ENCODE measurements at places on chromosomes 2 and 18.

GRCh38 chr2:1650085-1650872 is 94.0 kb downstream of the PXDN start:
- no peak overlapping the region for H3K4me3 ChIP-seq
- H3K27me3 ChIP-seq: no peaks in the 10 kb centered on the region
- no peak for DNase-seq
- peaks cover 3% of the 10 kb centered on the region for H3K36me3 ChIP-seq
- no peak overlapping the region for H3K27ac ChIP-seq
- no peaks in the 10 kb centered on the region for H3K4me1 ChIP-seq

GRCh38 chr2:70304498-70304897 is 2.6 kb upstream of the FAM136A start:
- no peak for DNase-seq
- H3K4me1 ChIP-seq: no peaks in the 10 kb centered on the region
- no peak overlapping the region for H3K4me3 ChIP-seq
- H3K36me3 ChIP-seq: no peaks in the 10 kb centered on the region

- H3K4me1 ChIP-seq: peaks cover 5% of the 10 kb centered on the region
- no peak overlapping the region for H3K4me3 ChIP-seq
- H3K27ac ChIP-seq: no peak overlapping the region
Observed at GRCh38 chr18:32258148-32258547, 68.3 kb downstream of the MEP1B start.

DNA sequence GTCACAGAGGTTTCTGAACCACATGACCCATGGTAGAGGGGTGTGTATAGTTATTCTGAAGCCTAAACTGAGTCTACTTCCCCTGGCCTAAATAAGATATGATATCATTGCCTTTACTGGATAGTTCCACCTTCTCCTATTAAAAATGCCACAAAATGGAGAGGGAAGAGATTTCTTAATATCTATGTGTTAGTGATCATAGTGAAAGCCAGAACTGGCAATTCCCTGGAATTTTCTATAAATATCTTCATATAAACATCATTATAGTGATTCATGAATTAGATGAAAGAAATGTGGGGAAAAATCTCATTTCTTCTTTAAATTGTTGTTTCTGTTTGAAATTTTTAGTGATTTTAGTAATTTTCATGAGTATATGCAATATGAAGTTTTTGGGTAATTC is 45.8 kb downstream of the TSHZ1 start:
- H3K27me3 ChIP-seq: no peaks in the 10 kb centered on the region
- peaks cover 7% of the 10 kb centered on the region for H3K4me1 ChIP-seq
- no peaks in the 10 kb centered on the region for H3K36me3 ChIP-seq

- H3K27me3 ChIP-seq: no peaks in the 10 kb centered on the region
- H3K4me1 ChIP-seq: no peaks in the 10 kb centered on the region
- DNase-seq: no peak
- H3K4me3 ChIP-seq: no peak overlapping the region
Observed at GRCh38 chr2:68379184-68379708, 14.2 kb downstream of the PLEK start.

- no peak for DNase-seq
- H3K4me3 ChIP-seq: no peak overlapping the region
- H3K27me3 ChIP-seq: no peaks in the 10 kb centered on the region
Observed at GRCh38 chr2:139704606-139705005, 924.4 kb upstream of the NXPH2 start.

DNA sequence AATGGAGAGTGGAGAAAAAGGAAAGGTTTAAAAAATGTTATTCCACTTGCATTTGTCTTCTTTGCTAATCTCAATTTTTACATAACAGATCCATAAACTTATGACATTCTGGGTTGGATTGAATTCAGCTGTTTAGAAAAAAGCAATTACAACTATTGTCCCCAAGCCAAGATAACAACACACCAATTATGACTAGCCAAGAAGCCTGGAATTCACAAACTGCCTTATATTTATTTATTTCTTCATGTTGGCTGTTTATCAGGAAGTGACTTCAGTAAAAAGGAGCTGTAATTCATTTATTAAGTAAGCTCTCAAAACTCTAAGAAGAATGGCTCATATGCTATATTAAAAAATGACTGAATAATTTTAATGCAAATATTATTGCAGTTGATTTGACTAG is 137.4 kb downstream of the CALCRL start:
- H3K4me3 ChIP-seq: no peak overlapping the region
- no peak for DNase-seq
- H3K27me3 ChIP-seq: no peaks in the 10 kb centered on the region
- H3K4me1 ChIP-seq: no peaks in the 10 kb centered on the region
- no peaks in the 10 kb centered on the region for H3K36me3 ChIP-seq
- H3K27ac ChIP-seq: no peak overlapping the region

- DNase-seq: peak; percentile 75
- peaks cover 4% of the 10 kb centered on the region for H3K4me1 ChIP-seq
- no peak overlapping the region for H3K27ac ChIP-seq
- H3K27me3 ChIP-seq: no peaks in the 10 kb centered on the region
- no peaks in the 10 kb centered on the region for H3K36me3 ChIP-seq
Observed at GRCh38 chr2:233404222-233404621, 49.9 kb downstream of the DGKD start.

- H3K27me3 ChIP-seq: no peaks in the 10 kb centered on the region
- H3K36me3 ChIP-seq: peaks cover 33% of the 10 kb centered on the region
- no peak overlapping the region for H3K27ac ChIP-seq
- no peak overlapping the region for H3K4me3 ChIP-seq
- DNase-seq: no peak
Observed at GRCh38 chr18:76857476-76857875, 35.1 kb downstream of the ZNF236 start.

DNA sequence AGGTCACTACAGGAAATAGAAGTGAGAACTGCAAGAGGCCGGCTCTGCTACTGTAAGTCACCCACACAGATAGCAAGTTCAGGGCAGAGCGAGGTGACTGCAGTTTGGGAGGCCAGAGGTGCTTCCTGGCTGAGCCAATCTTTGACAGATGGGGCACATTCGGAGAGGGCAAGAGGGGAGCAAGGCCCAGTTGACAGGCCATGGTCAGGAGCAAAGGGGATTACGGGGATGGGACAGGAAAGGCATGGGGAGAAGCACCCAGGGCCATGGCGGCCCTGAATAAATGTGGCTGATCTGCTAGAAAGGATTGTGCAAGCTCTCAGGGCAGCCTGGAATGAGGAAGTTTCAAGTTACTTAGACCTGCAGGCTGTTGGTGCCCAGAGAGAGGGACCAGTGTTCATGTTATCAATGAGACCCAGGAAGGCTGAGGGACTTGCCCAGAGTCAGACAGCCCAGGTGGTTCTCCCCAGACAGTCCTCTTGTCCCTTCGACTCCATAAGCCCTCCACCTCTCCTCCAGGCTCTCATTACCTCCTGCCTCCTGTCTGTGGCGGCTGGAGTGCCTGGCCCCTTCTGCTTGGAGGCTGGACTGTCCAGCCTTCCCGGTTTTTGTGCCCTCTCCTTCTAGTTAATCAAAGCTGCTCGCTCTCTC is 123.3 kb downstream of the CTIF start:
- DNase-seq: peak; percentile 50
- no peaks in the 10 kb centered on the region for H3K4me1 ChIP-seq
- no peaks in the 10 kb centered on the region for H3K27me3 ChIP-seq

GRCh38 chr2:73489053-73489452 is 103.4 kb downstream of the ALMS1 start:
- H3K4me1 ChIP-seq: no peaks in the 10 kb centered on the region
- no peaks in the 10 kb centered on the region for H3K27me3 ChIP-seq
- H3K27ac ChIP-seq: no peak overlapping the region
- no peak overlapping the region for H3K4me3 ChIP-seq
- DNase-seq: no peak
- peaks cover 7% of the 10 kb centered on the region for H3K36me3 ChIP-seq

GRCh38 chr2:1360557-1361250 is 52.6 kb upstream of the TPO start:
- H3K27ac ChIP-seq: no peak overlapping the region
- no peaks in the 10 kb centered on the region for H3K4me1 ChIP-seq
- DNase-seq: no peak
- H3K27me3 ChIP-seq: no peaks in the 10 kb centered on the region

DNA sequence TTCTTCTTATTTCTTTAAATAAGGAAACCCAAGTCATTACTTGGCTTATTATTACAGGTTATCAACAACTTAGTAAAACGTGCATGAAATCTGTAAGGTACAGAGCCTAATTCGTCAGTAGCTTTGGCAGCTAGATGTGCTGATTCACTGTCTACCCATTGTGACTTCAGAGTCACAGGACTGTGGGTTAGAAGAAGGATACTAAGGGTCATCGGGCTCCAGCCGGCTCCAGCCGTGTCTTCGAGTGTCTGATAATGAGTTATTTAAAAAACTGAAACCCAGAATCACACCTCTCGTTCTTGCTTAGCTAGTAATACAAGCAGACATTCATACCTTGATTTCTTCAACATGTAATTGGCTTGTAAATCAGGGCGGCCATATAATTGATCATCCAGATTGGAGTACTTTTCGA is 170.5 kb downstream of the FMNL2 start:
- DNase-seq: no peak
- H3K4me3 ChIP-seq: no peak overlapping the region
- peaks cover under 1% of the 10 kb centered on the region for H3K4me1 ChIP-seq
- H3K36me3 ChIP-seq: no peaks in the 10 kb centered on the region
- H3K27ac ChIP-seq: peak overlapping the region; percentile 51
- no peaks in the 10 kb centered on the region for H3K27me3 ChIP-seq

GRCh38 chr2:109129356-109129920 is 433 bp downstream of the SH3RF3 start:
- H3K36me3 ChIP-seq: no peaks in the 10 kb centered on the region
- H3K4me1 ChIP-seq: peaks cover 4% of the 10 kb centered on the region
- no peak overlapping the region for H3K4me3 ChIP-seq
- H3K27me3 ChIP-seq: peaks cover 3% of the 10 kb centered on the region
- DNase-seq: no peak

DNA sequence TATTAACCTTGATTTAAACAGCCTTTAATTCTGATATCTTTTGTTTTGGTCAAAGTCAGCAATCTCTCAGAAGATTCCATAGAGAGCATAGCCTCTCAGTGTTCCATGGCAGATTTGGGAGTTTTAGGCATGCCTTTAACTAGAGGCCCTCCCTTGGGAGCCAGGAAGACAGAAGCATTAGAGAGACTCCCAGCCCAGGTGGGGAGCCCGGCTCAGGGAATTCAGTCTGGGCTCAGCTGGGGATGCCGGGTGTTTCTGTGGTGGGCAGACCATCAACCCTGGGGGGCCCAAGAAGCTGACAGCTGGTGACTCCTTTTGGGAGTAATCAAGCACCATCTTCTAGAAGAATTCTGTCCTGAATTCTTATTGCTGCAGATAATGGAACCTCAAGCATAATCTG is 99.7 kb upstream of the CELF4 start:
- H3K4me3 ChIP-seq: no peak overlapping the region
- no peak for DNase-seq
- H3K36me3 ChIP-seq: no peaks in the 10 kb centered on the region
- H3K27ac ChIP-seq: no peak overlapping the region
- H3K4me1 ChIP-seq: no peaks in the 10 kb centered on the region

DNA sequence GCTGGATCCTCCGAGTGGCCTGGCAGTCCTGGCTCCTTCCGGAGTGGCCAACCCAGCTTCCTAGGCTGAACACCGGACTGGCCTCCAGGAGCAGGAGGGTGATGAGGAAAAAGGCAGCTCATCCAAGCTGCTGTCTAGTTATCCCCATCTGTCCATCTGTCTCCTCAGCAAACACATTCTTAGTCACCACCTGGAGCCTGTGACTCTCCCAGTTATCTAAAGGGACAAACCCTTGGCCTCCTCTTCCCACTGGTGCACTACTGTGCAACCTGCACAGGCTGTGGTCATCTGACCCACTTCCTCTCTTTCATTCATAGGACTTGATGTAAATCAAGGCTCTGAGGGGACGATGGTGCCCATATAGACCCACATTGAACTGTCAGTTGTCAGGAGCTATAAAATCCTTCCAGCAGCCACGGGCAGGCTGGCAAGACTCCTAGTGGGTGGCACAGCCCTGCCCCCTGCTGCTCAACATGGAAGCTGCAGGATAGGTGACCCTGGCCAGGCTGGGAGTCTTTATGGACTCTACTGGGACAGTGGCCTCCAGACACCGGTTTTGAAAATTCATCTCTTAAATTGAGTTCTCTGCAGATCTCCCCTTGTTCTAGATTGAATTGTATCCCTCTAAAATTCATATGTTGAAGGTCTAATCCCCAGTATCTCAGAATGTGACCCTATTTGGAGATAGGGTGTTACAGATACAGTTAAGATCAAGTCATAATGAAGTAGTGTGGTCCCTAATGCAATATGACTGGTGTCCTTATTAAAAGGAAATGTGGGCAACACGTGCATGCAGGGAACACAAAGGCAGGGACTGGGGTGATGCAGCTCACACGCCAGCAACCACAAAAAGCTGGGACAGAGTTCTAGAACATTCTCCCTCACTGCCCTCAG is 29.3 kb upstream of the DUSP2 start:
- DNase-seq: peak; percentile 77
- no peaks in the 10 kb centered on the region for H3K4me1 ChIP-seq
- H3K4me3 ChIP-seq: no peak overlapping the region
- no peaks in the 10 kb centered on the region for H3K27me3 ChIP-seq
- no peaks in the 10 kb centered on the region for H3K36me3 ChIP-seq

DNA sequence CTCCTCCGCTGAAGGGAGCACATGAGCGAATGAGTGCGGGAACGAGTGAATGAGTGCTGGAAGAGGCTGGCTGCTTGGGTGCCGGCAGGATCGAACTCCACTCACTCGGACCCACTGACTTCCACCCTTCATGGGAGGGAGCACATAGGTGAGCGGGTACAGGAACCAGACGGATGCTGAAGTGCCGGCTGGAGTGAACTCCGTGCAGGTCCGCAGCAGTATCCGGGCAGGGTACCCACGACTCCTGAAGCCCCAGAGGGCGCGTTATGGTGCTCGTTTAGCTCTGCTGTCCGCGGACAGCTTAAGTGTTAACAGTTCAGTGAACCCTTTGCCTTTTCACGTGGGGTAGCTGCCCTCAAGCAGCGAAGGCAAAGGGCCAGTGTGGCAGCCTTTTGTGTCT is 23.2 kb downstream of the RPRM start:
- H3K4me1 ChIP-seq: no peaks in the 10 kb centered on the region
- DNase-seq: no peak
- no peaks in the 10 kb centered on the region for H3K36me3 ChIP-seq

GRCh38 chr18:8705238-8705960 is at the start of gene MTCL1:
Gene MTCL1, plus strand, starts transcription at chr18:8705556. Its CDS starts 105 bp downstream, at chr18:8705661.
- peak within 1 kb of the TSS; percentile 82 for H3K27ac ChIP-seq
- no peaks in the 10 kb centered on the region for H3K36me3 ChIP-seq
- H3K4me1 ChIP-seq: peaks cover 4% of the 10 kb centered on the region
- H3K27me3 ChIP-seq: no peaks in the 10 kb centered on the region
- peak within 1 kb of the TSS; percentile 65 for H3K4me3 ChIP-seq
- peak; percentile 66 for DNase-seq
